CD4-positive, alpha-beta T cell treated with Interleukin-12 subunit alpha and Interleukin-12 subunit beta, for 1 hour (primary cell): ENCODE measurements at places on chromosomes 16 and 17.
A peak's percentile ranks its signal among the peaks of the same experiment; 100 is the strongest.

GRCh38 chr17:5695480-5695879 lies 111.2 kb upstream of the NLRP1 start:
- DNase-seq: no peak

- no peak for DNase-seq
Measured at GRCh38 chr17:42852351-42852750, 1.4 kb downstream of the AOC3 start.

DNA sequence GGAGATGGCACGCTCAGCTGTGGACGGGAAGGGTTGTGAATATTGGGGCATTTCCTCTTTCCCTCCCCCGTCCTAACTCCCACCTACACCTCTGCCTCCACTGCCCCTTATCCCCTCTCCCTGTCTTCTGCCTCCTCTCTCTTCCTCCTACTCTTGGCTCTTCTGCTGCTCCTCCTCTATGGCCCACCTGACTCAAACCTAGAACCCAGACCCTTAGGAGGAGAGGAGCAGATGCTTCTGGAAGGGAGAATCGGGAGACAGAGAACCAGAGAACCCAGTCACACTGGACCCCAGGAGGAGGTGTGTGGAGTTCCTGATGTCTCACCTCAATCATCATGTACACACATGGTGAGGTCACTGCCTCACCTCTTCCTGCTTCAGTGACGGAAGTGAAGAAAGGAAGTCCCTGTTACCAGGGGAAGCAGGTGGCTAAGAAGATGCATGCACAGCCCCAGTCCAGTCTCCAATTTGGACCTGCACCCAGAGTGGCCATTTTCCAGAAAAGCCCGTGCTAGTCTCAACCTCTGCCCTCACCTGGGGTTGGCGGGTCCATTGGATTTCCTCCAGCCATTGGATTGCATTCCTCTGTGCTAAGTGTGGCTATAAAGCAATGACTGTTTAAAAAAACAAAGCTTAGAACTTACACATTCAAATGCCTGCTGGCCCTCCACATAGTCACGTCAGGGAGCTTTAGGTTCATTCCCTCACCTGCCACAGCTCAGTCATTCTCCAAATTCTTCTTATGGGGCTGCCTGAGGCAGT lies 4.0 kb downstream of the RNF222 start:
- peak; percentile 66 for DNase-seq

- no peak for DNase-seq
Measured at GRCh38 chr17:28645576-28645939, 600 bp upstream of the BLTP2 start.

GRCh38 chr17:5921512-5922282 lies 148.5 kb upstream of the WSCD1 start:
- no peak for DNase-seq

- no peak for DNase-seq
Measured at GRCh38 chr17:77230436-77230830, 89.7 kb downstream of the SEC14L1 start.

- DNase-seq: no peak
Measured at GRCh38 chr16:9679213-9679767, 502.9 kb downstream of the GRIN2A start.

- DNase-seq: no peak
Measured at GRCh38 chr17:15507896-15508295, 40.5 kb upstream of the CDRT4 start.

DNA sequence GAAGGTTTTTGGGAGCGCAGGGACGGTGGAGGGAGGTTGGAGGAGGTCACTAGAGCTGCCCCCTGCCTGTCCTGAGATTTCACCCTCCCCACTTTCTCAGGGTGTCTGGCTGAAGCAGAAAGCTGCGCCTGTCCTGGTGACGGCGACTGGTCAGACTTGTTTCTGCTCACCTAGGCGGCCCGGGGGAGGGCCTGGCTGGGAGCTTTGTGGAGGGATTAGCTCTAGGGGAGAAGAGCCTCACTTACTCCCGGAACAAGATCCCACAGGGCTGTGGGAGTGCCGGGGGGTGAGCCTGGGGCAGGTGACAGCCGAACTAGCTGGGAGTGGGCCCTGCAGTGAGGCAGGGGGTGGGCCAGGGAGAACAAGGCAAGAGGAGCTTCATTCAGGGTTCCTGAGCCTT lies 11.5 kb downstream of the NHERF1 start:
- no peak for DNase-seq

DNA sequence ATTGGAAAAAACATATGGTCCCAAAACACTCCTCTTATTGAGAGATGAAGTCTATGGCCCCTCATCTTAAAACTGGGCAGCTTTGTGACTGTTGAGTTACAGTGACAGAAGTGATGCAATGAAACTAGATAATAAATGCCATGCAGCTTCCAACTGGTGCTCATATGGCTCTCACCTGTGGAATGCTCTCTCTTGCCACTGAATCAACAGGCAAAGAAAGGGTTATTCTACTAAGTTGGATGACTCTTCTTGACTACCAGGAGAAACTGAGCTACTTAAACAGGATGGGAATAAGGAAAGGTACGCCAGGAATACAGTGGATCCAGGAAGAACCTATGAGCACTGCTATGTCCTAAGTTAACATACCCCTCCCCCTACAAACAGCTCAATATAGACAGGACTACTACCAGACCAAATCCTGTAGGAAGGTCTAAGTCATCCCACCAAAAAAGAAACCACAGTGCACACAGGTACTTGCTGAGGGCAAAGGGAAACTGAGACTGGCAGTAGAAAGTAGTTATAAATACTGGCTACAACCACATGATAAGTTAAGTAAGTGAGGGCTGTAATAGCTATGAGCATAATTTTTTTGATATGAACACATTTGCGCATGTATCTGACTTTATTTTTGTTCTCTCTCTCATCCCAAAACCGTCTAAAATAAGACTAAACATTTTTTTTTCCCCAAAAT lies 398.5 kb downstream of the ZFHX3 start:
- no peak for DNase-seq

DNA sequence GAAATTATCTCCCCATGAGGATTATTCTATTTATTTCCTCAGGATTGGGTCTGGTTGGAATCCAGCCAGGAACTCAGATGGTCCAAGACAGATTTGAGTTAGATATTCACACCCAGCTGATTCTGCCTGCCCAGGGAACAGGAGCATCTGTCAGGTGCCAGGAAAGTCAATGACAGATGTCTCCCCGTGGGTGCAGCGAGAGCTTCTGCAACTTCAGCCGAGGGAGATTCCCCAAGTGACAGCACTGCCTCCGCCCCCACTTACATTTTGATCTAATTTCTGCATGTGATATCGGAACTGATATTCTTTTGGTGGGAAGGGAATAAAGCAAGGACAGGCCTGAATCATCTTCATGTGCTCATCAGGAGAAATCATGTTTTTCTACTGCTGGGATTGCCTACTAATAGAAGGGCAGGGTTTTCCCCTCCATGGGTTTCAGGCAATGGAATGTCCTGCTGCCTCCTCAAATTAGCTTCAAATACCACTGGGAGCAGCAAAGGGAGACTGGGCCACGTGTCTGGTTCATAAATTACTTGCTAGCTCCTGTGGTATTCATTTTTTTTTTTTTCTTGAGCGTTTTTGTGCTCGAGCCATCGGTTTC lies 15.7 kb upstream of the DHX8 start:
- DNase-seq: no peak

GRCh38 chr17:79306424-79307318 lies 232.0 kb downstream of the ENGASE start:
- no peak for DNase-seq

- DNase-seq: no peak
Measured at GRCh38 chr17:2776589-2777241, 19.5 kb upstream of the RAP1GAP2 start.

GRCh38 chr16:19236561-19237209 lies 48.8 kb upstream of the CLEC19A start:
- no peak for DNase-seq

- DNase-seq: no peak
Measured at GRCh38 chr17:16529906-16530305, 37.9 kb upstream of the LRRC75A start.

DNA sequence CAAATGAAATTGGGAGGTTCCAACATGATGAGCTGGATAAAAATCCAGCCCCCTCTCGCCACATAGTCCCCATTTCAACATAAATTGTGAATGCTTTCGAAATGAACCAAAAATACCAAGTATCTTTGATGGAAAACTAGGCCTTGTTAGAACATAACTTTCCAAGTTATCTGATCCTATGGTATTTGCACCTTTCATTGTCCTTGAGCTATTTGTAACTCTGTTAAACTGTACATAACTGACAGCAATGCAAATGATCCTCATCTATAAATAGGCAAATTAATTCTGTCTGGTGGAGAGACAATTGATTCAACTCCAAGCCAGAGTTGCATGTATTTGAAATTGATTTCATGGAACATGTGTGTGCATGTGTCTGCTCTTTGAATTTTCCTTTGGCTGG lies 18.2 kb downstream of the CMTM4 start:
- no peak for DNase-seq

GRCh38 chr16:19938536-19938935 lies 53.9 kb upstream of the GPRC5B start:
- DNase-seq: no peak

DNA sequence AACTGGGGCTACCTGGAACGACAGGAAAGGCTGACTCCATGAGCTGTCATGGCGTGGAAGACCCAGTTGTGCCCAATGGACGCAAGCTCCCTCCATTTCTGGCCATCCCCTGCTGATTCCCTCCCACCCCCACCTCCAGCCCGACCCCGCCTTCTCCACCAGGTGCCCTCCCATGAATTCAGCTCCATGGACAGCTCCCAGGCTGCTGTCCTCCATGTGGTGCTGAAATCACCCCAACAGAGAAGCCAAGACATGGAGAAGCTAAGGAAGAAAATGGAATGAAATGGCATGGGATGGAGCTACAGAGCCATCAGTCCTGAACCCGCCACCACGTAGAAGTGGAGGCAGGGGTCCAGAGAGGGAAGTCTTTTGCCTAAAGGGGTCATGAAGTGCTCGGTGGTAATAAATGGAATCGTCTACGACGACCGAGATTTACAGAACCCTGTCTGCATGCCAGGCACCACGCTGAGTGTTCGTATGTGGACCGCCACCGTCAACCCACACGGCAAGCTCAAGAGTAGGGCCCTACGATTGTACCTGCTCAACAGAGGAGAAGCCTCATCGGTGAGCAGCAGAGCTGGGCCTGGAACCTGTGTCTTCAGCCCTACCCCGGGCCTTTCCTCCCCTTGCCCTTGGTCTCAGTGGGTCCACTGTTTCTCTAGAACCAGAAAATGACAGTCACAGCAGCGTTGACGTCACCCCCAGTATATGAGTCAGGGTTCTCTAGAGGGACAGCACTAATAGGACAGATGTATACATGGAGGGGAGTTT lies 9.3 kb upstream of the ZC3H18 start:
- DNase-seq: no peak

- DNase-seq: no peak
Measured at GRCh38 chr17:55236316-55236715, 28.4 kb upstream of the HLF start.

DNA sequence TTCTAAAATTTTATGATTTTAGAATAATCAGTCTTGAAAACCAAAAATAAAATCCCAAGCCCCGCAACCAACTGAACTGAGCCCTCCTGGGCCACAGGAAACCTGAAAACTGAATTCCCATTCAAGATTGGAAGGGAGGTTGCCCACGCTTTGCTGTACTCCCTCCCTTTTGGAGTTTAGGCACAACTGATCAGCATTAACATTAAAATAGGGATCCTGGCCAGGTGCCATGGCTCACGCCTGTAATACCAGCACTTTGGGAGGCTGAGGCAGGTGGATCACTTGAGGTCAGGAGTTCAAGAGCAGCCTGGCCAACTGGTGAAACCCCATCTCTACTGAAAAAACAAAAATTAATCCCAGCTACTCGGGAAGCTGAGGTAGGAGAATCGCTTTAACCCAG lies 52.7 kb upstream of the NETO2 start:
- DNase-seq: no peak

- no peak for DNase-seq
Measured at GRCh38 chr17:19295473-19296135, 58.4 kb downstream of the EPN2 start.

DNA sequence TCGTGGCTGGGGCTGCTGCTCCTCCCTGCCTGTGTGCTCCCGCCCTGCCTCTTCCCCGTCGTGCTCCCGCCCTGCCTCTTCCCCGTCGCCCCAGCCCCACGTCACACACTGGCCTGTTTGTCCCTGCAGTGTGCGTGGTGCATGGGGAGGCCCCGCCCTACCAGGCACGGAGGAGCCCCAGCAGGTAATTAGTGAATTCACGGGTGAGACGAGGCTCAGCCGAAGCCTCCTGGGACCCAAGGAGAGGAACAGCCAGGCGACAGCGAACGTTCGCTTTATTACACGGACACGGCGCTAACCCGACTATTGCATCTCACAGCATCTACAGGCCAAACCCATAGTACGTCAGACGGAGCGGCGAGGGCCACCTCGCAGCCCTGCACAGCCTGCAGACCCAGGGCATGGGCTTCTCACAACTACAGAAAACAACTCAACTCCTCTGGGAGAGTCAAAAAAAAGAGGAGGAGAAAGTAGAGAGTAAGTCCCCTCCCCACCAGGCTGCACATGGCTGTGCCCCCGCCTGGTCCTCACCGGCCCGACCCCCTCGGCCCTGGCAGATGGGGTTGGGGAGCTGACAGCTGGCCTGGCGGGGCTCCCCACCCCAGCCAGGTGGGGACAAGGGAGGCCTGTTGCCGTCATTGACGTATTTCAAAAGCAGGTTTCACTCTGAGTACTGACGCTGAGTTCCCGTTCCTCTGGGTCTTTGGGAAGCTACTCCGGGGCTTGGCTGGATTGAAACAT lies 4.3 kb upstream of the PABPN1L start:
- no peak for DNase-seq

GRCh38 chr16:84486126-84486525 lies 18.3 kb downstream of the MEAK7 start:
- DNase-seq: no peak

DNA sequence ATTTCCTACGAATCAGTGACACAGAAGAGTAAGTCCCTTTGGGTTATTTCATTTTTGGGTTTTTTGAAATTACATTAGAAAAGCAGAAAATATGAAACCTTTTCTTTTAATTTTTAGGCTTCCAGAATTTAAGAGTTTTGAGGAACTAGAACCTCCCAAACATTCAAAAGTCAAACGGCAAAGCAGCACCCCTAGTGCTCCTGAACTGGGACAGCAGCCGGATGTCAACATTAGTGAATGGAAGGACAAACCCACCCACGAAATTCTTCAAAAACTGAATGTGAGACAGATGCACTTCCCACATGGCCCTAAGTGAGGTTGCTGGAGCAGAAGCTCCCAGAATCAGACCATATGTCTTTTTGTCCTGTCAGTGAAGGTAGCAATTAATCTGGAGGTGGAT lies 199.4 kb downstream of the PHKB start:
- no peak for DNase-seq

- no peak for DNase-seq
Measured at GRCh38 chr17:42408061-42408460, 15.0 kb downstream of the CAVIN1 start.

GRCh38 chr16:89873109-89873971 lies at the start of gene TCF25:
Gene TCF25 (plus strand): TSS chr16:89873592. CDS start chr16:89873668, 76 bp downstream.
- DNase-seq: peak; percentile 87

DNA sequence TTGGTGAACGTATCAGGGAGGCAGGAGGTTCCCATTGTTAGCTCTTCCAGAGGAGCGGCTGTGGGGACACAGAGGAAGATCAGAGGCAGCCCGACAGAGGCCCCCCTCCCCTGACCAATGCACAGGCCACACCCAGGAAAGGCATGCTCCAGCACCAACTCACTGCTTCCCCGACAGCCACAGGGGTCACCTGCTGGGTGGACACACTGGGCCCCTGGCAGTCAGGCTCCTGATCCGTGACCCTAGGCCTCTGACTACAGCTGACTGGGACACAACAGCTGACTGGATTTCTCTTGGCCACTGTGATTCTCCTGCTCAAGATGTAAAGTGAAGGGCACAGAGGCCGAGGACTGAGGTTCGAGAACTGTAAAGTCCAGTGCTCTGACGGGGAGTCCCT lies 63.5 kb downstream of the IL21R start:
- DNase-seq: no peak

GRCh38 chr17:12546983-12547382 lies 118.7 kb upstream of the MYOCD start:
- no peak for DNase-seq
